ENCODE measurements at places on chromosomes 5 and 9. TPM values are rescaled to one million over a fixed set of nuclear protein-coding genes. Genes with fewer than 3 reads are reported as not detected.

Gene SHISAL2B
- not detected for total RNA-seq

Gene SEMA5A
- total RNA-seq: 43.2 TPM

Gene NAIP
- 5.4 TPM for total RNA-seq

Gene MOB3B
- total RNA-seq: 2.1 TPM

Gene LCN9
- not detected for total RNA-seq

Gene PCDHA4
- 0.11 TPM for total RNA-seq

Gene STKLD1
- total RNA-seq: not detected

Gene PCDHGB7
- 7.9 TPM for total RNA-seq

Gene IL5
- total RNA-seq: not detected

Gene SLC27A6
- 61.1 TPM for total RNA-seq

Gene WDR31
- 12.4 TPM for total RNA-seq

Gene TNC
- 3.4 TPM for total RNA-seq

Gene SOHLH1
- not detected for total RNA-seq

Gene POLE3
- total RNA-seq: 22.5 TPM

Gene IFNK
- total RNA-seq: not detected

Gene HEMGN
- total RNA-seq: 0.14 TPM

Gene CCDC180
- total RNA-seq: 2.4 TPM

Gene GABRA6
- not detected for total RNA-seq

Gene CCL27
- total RNA-seq: 0.41 TPM

Gene C8G
- total RNA-seq: 3.6 TPM

Gene ELAVL2
- 0.08 TPM for total RNA-seq

Gene LRRTM2
- not detected for total RNA-seq

Gene LCN15
- total RNA-seq: 0.41 TPM
